Fibroblast of lung (primary cell): ENCODE measurements at places on chromosomes 11 and 22.
A peak's percentile ranks its signal among the peaks of the same experiment; 100 is the strongest.

- no peak overlapping the region for H3K4me3 ChIP-seq
- no peaks in the 10 kb centered on the region for H3K27me3 ChIP-seq
- DNase-seq, result no peak
- no peaks in the 10 kb centered on the region for H3K4me1 ChIP-seq
- H3K27ac ChIP-seq, result no peak overlapping the region
These were observed 45.6 kb downstream of the GLYAT start for GRCh38 chr11:58685973-58686722.

- H3K4me1 ChIP-seq, result peaks cover 21% of the 10 kb centered on the region
- H3K27ac ChIP-seq, result peak overlapping the region; percentile 87
- H3K4me3 ChIP-seq, result peak overlapping the region; percentile 43
- DNase-seq, result no peak
These were observed 4.3 kb downstream of the SMTN start for GRCh38 chr22:31085493-31085824.

DNA sequence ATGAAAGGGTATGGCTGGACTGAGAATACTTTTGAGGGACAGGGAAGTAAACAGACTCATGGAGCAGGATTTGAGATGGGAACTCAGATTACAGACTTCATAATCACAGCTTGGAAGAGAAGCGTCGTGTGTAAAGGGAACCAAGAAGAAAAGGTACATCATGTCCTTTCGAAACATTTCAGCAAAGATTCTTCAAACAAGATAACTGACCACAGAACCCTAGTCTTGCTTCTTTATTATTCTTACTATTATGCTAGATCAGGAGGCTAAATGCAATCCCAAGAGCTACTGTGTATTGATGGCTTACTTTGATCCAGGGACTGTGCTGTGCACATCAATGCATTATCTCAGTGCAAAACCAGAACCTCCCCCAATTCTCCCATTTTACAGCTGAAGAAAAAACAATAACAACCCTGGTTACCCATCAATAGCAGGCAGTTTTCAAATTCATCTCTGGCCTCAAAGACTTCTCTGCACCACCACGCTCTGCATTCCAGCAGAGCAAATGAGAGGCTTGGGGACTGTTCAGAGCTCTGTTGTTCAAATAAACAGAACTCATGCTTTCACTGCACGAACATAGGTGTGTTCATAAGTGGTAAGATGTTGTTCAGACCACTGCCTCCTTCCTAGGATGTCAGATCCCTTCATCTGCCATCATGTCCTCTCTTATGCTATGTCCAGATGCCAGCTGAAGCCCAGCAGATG, 104.8 kb upstream of the NAV2 start:
- H3K27ac ChIP-seq, result no peak overlapping the region
- no peaks in the 10 kb centered on the region for H3K4me1 ChIP-seq
- H3K4me3 ChIP-seq, result no peak overlapping the region
- peaks cover 6% of the 10 kb centered on the region for H3K27me3 ChIP-seq

DNA sequence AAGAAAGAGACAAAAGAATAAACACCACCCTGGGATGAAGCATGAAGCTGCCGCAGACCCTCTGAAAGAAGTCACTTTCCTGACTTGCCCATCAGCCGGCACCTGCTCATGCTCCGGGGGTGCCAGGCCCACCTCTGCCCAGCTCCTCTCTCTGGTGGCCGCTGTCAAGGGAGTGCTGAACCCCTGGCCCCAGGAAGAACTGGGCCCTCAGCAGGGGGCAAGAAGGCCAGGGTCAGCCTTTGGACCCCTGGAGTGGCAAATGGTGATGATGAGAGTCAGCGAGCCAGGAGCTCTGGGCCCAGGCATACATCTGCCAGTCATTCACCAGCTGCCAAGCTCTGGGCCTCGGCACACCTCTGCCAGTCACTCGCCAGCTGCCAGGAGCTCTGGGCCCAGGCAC, 17.4 kb downstream of the TTLL8 start:
- H3K27ac ChIP-seq, result no peak overlapping the region
- no peak overlapping the region for H3K4me3 ChIP-seq
- H3K27me3 ChIP-seq, result peaks cover 4% of the 10 kb centered on the region
- no peaks in the 10 kb centered on the region for H3K4me1 ChIP-seq
- H3K36me3 ChIP-seq, result no peaks in the 10 kb centered on the region

DNA sequence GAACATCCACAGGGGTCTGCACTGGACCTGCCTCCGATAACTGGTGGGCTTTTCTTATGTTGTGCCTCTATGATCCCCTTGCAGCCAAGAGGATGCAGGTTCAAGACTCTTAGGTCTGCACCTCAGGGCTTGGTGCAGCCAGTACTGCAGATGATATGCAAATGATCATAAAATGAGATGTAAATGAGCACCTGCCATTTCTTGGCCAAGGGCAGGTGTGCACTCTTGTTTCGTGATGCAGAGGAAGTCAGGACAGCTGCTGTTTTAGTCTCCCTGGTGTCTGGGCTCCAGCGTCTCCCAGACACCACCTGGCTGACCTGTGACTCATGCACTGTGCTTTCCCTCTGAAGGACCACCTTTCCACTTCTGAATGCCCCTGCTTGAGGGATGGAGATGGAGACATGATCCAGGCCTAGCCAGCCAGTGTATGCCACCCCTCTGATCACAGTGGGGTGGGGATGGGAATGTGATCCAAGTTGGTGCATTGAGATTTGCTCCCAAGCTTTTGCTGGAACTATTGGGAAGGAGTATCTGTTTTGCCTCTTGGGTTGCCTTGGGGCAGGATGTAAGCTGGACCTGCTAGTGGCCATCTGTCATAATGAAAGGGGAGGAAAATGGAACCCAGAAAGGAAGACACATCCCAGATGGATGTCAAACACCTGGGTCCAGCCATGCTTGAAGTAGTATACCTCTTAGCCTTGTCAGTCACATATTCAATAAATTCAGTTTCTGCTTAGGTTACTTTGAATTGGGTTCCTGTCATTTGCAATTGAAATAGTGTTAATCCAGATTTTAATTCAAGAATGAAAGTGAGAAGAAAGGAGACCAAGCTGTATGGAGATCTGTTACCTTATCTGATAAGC, 3.3 kb upstream of the KCNJ11 start:
- no peaks in the 10 kb centered on the region for H3K4me1 ChIP-seq
- no peaks in the 10 kb centered on the region for H3K36me3 ChIP-seq
- H3K27me3 ChIP-seq, result peaks cover 4% of the 10 kb centered on the region
- H3K4me3 ChIP-seq, result no peak overlapping the region

- DNase-seq, result no peak
- no peaks in the 10 kb centered on the region for H3K27me3 ChIP-seq
- no peaks in the 10 kb centered on the region for H3K36me3 ChIP-seq
- no peaks in the 10 kb centered on the region for H3K4me1 ChIP-seq
These were observed 23.0 kb downstream of the ZNF280B start for GRCh38 chr22:22485524-22485923.

GRCh38 chr11:64210301-64211020, 3.9 kb downstream of the FERMT3 start:
- peaks cover 19% of the 10 kb centered on the region for H3K4me1 ChIP-seq
- H3K4me3 ChIP-seq, result no peak overlapping the region
- H3K36me3 ChIP-seq, result peaks cover 13% of the 10 kb centered on the region
- H3K27me3 ChIP-seq, result no peaks in the 10 kb centered on the region

DNA sequence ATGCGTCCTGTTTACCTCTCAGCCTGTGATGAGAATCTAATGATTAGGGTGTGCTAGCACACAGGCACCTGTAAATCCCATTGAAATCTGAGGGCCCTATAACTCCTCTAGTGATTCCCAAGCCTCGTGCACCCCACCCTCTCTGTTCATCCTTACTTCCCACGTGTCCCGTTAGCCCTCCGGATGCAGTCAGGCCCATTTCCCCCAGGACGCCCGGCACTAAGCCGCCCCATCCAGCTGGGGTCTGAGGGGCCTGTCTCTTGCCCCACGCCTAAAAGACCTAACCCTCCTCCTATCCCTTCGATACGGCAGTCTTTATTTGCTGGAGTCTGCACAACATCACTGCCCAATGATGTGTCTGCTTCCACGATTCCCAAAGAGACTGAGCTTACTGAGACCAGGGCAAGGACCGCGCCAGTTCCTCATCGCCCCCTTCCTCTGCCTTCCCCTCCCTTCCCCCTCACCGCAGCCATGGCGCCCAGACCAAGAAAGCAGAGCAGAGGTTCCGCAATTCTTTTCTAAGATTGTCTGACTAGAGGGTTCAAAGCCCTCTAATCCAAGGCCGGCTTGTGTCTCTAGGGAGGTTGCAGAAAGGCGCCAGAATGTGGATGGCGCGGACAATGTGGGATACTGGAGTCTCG, 1.1 kb upstream of the FADS2 start:
- peak overlapping the region; percentile 75 for H3K27ac ChIP-seq
- H3K36me3 ChIP-seq, result peaks cover 5% of the 10 kb centered on the region
- DNase-seq, result no peak
- no peaks in the 10 kb centered on the region for H3K27me3 ChIP-seq
- H3K4me3 ChIP-seq, result peak overlapping the region; percentile 98

- no peak overlapping the region for H3K4me3 ChIP-seq
- no peaks in the 10 kb centered on the region for H3K27me3 ChIP-seq
- H3K4me1 ChIP-seq, result no peaks in the 10 kb centered on the region
- peak; percentile 47 for DNase-seq
- no peaks in the 10 kb centered on the region for H3K36me3 ChIP-seq
These were observed 9.8 kb upstream of the FUT4 start for GRCh38 chr11:94533696-94534630.

DNA sequence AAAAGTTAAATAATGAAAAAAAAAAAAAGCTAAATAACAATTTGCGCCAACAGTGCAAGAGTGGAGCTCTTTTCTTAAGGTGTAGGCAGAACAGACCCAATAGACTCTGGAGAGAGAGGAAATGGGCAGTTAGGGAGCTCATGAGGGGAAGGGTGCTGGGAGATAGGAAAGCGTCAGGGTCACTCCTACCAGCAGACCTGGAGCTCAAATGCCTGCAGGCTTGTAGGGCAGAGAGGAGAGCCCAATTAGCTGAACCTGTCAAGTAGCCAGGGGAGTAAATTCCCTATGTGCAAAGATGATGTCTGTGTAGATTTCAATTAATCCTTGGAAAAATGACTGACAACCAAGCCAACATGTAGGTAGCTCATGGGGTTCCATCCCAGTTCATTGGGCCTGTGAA, 73.0 kb downstream of the RAB30 start:
- no peak overlapping the region for H3K27ac ChIP-seq
- no peaks in the 10 kb centered on the region for H3K36me3 ChIP-seq
- H3K27me3 ChIP-seq, result no peaks in the 10 kb centered on the region
- H3K4me3 ChIP-seq, result no peak overlapping the region
- DNase-seq, result no peak
- H3K4me1 ChIP-seq, result peaks cover 7% of the 10 kb centered on the region
